ENCODE measurements at places on chromosomes 1 and 21.

DNA sequence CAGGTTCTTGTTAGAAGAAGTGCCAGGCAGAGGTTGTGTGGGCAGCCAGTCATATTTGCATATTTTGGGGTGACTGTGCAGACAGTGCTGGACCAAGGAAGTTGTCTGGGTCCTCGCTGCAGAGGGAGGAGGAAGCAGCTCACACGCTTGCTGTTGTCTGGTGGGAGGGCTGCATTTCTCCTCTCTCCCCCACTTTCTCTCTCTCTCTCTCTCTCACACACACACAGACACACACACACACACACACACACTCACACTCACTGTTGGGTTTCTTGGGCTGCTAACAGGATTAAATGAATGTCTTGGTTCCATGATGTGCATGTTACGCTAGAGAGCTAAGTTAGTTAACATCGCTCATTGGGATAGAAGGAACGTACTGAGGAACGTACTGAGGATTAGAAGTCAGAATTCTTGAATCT is 72.9 kb downstream of the AGPAT3 start:
- DNase-seq, result no peak

DNA sequence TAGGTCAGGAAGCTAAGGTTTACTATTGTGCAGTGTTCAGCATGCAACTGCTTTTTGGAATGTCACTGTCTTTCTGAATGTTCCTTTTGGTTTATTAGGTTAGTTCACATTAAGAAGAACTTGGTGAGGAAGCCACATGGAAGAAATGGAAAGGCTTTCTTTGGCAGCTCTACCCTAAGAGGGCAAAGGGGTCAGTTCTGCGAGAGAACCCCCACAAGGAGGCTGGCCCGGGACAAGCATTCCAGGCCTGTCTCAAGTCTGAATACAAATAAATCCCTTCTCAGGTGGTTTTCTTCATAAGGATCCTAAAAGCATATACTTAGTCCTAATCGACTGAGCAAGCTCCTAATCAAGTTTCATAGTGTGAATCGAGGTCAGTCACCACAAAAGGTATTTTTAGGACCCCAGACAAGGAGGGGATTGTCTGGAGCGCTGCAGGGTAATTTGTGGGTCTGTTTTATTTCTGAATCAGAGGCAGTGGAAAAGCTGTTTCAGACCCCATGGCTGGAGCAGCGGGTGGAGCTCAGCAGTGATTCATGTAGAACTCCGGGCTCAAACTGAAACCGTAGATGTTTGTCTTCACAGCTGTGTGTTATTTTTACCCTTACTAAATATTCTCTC is 63.3 kb downstream of the ERG start:
- peak; percentile 46 for DNase-seq

DNA sequence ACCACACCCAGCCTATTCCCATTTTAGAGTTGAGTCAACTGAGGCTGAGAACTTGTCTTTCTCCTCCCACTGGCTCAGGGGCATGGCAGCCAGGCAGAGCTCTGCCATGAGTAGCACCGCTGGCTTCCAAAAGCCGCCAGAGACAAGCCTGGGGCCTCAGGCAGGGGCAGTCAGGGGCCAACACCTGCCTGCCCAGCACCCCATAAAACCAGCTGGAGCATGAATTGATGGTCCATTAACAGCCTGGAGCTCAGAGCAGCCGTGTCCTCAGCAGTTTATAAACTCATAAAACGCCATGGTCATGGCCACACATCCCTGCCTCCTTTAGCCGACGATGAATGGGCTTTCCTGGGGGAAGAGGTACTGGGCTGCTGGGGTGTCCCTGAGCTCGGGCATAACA is 50.6 kb upstream of the PAX7 start:
- DNase-seq, result no peak

DNA sequence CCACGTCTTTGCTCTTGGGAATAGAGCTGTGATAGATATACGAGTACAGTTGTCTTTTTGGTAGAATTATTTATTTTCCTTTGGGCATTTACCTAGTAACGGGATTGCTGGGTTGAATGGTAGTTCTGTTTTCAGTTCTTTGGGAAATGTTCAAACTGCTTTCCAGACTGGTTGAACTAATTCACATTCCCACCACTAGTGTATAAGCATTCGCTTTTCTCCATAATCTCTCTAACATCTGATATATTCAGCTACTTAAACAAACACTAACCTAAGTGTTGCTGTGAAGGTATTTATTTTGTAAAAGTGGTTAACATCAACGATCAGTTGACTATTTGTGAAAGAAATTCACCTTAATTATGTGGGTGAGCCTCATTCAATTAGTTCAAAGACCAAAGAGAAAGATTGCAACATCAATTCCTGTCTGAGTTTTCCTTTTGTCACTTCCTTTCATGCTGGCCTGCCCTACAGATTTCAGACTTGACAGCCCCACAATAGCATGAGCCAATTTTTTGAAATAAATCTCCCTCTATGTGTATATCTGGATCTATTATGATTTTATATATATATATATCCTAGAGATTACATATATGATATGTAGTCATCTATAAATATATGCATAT is 26.7 kb upstream of the DUSP10 start:
- no peak for DNase-seq

DNA sequence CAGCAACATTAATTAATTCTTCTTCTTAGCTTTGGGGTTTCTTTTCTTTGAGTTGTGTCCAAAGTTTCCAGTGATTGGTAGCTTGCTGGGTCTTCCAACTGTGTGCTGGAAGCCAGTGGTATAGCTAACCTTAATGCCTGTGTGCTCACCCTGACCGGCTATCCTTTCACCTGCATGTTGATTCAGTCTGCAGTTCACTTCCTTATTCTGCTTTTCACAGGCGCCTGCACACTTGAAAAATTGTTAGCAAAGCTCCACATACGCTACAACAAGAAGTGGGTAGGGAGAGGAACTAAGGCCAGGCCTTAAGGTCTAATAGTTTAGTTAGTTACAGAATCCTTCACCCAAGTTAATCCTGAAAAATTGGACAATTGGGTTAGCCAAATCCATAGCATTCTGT is 35.7 kb downstream of the NCF2 start:
- DNase-seq, result no peak

DNA sequence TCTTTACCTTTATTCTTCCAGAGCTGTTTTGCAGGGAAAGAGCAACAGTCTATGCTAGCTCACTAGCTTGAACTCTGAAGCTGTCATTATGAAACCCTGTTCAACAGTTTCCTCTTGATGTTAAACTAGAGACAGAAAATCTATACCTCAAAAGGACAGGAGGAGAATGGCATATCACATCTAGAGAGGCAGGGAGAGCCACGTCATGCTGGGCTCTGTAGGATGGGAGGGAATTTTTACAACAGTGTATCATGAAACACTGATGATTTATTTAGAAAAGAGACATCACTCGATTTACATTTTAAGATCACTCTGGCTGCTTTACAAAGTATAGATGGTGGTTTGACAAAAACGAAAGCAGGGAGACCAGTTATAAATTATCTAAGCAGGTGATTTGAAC is 224.9 kb upstream of the COA6 start:
- DNase-seq, result no peak
